ENCODE measurements at places on chromosomes 12 and 14.

- DNase-seq: no peak
Measured at GRCh38 chr12:52233462-52234207, 592 bp downstream of the KRT7 start.

DNA sequence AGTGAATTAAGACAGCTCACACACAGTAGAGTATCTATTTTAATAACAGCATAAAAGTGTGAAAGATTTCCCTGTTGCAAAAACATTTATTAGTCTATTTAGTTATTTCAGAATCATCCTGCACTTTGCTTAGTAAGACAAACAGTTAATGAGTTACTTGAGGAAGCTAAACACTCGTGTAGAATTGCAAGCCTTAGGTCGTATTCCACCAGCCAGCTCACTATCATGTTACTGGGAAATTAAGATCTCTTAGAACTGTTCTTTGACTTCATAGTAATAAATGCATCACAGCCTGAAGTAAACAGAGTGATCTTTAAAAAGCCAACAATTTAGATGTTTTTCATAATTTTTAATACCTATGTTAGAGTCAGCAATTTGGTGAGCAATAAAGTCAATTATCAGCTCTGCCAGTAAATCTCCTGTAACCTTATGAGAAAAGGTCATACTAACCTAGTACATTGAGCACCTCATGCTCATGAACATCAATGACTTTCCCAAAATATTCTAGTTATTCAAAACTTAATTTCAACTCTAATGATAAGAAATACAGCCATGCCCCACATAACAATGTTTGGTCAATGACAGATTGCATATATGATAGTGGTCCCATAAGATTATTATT is 26.7 kb upstream of the ETNK1 start:
- DNase-seq: no peak

GRCh38 chr12:13033476-13033875 is 10.7 kb upstream of the FAM234B start:
- DNase-seq: peak; percentile 13

GRCh38 chr12:75814851-75815754 is 216.5 kb downstream of the PHLDA1 start:
- DNase-seq: peak; percentile 97

DNA sequence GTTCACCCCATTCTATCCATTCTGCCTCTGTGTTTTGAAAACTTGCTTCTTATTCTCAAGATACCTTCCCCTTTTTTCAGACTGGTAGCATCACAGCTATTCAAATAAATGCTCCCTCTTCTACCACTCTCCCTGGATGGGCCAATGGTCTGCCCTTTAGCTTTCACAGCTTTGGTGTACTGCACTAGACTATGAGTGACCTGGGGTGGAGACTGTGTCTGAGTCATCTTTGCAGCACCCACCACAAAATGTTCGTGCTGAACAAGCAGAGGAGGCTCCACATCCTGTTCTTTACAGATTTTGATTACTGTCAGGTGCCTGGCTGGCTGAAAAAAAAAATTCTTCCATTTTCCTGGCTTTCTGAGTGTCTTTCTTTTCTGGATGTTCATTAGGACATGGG is 1104.1 kb upstream of the TMEM132C start:
- DNase-seq: peak; percentile 74
